ENCODE measurements at places on chromosomes 3 and 15. TPM values are rescaled to one million over a fixed set of nuclear protein-coding genes. Genes with fewer than 3 reads are reported as not detected.

The KCNAB1 gene
- 5.6 TPM for total RNA-seq

The SERPINI2 gene
- not detected for total RNA-seq

The PRTG gene
- 17.5 TPM for total RNA-seq

The TIMP4 gene
- total RNA-seq, result 0.16 TPM
